ENCODE measurements at places on chromosomes 3 and 15.

GRCh38 chr3:174110761-174111160 lies 713.2 kb downstream of the NLGN1 start:
- DNase-seq, result no peak

- no peak for DNase-seq
Observed at GRCh38 chr15:60548101-60548500, 69.2 kb upstream of the ICE2 start.

GRCh38 chr15:79820820-79821219 lies 76.0 kb downstream of the MTHFS start:
- DNase-seq, result no peak

- DNase-seq, result no peak
Observed at GRCh38 chr15:89496155-89497098, at the start of gene RHCG. RHCG (minus strand) TSS chr15:89496583; CDS start chr15:89496544, 39 bp downstream.

DNA sequence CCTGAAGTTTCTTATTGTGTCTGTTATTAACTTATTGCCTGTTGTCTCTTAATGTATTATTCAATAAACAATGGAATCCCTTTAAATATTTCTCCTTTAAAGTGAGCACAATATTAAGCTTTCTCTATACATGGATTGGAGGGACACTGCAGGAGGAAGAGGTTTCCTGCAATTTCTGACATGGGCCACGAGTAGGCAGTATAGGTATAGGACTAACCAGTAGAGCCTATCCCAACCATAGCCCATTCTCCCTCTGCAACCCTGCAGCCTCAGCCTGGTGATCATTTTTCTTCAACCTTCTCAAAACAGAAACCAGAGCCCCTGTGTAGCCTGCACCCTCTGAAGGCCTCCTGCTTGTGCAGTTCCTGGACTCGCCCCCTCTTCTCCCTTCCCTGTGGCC lies 124.8 kb downstream of the NEK10 start:
- DNase-seq, result no peak

- DNase-seq, result no peak
Observed at GRCh38 chr15:81766829-81767475, 278.9 kb downstream of the MEX3B start.

DNA sequence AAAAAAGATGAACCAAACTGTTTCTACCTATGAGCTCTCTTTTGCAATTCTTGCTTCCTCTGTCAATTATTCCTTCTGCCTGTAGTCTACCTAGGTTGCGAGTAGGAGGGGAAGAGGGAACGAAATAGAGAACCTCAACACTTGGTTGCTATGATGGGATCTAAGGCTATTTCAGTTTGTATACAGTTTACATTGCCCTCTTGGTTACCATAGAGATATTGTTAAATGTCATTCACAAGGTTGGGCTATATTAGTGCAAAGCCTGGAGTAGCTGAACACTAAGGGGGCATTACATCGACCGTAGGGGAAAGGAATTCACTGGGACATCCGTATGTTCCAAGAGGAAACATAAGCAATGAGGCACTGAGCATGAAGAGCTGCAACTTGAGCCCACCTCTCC lies 276.9 kb downstream of the GBE1 start:
- no peak for DNase-seq

GRCh38 chr15:53129121-53129904 lies 339.2 kb upstream of the ONECUT1 start:
- no peak for DNase-seq

DNA sequence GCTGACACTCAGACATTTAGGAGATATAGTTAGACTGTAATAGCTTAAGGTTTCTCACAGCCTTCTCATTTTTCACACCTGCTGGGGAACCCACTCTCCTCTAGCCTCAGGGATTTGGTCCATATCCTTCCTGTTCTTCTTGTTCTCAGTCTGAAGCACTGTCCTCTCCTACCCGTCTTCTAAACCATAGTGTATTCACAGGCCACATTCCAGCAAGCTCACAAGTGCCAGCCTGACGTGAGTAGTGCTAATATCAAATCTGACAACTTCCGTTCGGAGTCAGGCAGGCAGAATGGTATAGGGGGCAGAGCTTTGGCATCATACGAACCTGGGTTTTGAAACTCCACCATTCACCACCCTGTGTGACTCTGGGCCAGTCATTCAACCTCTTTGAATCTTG lies 6.9 kb upstream of the CA12 start:
- no peak for DNase-seq

DNA sequence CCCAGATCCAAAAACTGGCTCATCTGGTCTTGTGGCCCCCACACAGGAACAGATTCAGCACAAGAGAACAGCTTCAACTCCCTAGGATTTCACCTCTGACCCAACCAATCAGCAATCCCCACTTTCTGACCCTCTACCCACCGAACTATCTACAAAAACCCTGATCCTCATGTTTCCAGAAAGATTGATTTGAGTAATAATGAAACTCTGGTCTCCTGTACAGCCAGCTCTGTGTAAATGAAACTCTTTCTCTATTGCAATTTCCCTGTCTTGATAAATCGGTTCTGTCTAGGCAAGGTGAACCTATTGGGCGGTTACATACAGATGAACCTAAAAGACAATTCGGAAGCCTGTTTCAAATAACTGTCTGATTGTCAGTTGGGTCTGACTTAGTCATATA lies 847.6 kb upstream of the ALCAM start:
- no peak for DNase-seq

DNA sequence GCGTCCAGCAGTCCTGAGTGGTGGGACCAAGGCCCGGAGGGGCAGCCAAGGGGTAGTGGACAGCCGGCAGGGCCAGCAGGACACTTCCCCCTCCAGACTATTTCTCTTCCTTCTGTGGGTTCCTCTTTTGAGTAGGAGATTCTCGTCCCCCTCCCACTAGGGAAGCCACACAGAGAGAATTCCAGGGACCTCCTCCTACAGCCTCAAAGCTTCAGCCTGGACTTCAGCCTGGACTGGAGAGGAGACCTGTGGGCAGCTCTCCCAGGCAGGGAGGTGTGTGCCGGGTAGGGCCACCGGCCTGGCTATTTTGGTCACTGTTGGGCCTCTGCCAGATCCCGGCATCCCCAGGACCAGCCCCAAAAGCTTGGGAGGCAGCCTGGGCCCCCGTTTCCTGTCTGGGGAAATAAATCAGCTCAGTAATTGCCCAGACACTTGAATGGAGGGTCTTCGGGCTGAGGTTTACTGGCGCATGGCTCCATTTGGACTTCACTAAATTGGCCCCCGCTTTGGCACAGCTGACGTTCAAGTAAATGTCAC lies 1.3 kb downstream of the SLC6A6 start:
- DNase-seq, result no peak

- DNase-seq, result no peak
Observed at GRCh38 chr15:82995938-82996337, 9.9 kb downstream of the RAMAC start.

- DNase-seq, result no peak
Observed at GRCh38 chr3:15635121-15635661, 33.6 kb downstream of the BTD start.

GRCh38 chr3:126773167-126773566 lies 69.1 kb downstream of the CHCHD6 start:
- no peak for DNase-seq

DNA sequence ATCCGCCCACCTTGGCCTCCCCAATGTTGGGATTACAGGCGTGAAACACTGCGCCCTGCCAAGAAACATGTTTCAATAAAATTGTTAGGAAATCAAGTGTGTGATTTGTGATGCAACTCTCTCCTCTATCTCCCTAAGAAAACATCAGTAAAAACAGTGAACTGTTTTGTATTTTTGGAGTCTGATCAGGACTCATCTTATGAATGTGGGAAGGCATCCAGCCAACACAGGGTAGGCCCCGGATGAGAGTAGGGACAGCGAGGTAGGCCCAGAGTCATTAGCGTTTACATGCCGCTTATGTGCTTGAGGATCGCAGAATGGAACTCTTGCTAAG lies 884 bp upstream of the GLYCTK start:
- DNase-seq, result peak; percentile 64

DNA sequence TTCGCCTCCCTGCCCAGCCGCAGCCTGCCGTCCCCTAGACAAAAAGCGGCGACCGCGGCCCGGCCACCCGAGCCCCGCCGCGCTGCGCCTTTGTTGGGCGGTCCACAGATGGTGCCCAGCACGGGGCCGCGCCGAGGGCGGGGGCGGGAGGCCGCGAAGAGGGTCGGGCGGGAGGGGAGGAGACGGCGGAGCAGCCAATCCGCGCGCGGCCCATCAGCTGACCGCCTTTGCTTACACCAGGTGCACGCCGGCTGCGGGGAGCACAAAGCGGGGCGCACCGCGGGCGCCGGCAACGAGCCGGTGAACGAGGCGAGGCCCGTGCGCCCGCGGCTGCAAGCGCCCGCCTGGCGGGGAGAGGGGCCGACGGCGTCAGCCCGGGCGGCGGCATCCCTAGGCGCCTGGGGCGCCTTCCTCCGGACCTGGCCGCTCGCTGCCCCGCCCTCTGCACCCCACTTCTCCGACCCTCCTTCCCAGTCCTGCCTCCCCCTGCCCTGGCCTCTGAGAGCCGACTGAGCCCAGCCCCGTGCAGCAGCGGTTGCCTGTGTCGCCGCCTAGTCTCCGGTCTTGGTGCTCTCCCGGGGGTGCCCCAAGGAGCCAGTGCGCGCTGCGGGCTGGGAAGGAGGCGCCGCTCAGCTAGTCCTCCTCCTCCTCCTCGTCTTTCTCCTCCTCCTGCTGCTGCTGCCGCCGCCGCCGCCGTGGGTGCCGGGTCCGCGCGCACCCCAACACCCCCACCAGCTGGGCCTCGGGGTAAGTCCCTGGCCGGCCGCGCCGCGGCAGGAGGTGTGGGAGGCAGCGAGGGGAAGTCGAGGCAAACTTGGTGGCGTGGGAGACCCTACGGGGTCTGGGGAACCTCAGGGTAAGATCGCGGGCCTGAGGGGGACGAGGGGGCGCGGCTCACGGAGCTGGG lies at the start of gene LRRN1:
TSS of gene LRRN1 (plus strand) at position 259 of the 907 bp plus-strand sequence. CDS start 45,211 bp downstream, outside the sequence.
- DNase-seq, result no peak

GRCh38 chr3:64870876-64871646 lies 183.3 kb upstream of the ADAMTS9 start:
- no peak for DNase-seq

DNA sequence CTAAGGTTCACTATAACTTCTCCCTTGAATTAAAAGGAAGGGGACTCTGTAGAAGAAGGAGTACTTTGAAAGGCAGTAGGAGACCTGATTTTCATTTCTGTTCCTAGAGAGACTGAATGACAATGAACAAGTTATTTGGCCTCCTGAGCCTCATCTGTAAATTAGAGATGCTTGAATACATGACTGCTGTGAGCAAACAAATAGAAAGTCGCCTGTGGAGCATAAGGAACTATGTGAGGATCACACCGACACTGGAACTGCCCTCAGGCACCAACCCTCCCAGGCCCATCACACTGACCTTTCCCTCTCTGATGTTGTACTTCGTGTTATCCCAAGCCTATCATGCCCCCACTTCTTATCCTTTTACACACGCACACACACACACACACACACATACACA lies 48.6 kb downstream of the IMPG2 start:
- no peak for DNase-seq

GRCh38 chr3:10004506-10004905 lies 17.9 kb upstream of the EMC3 start:
- no peak for DNase-seq

DNA sequence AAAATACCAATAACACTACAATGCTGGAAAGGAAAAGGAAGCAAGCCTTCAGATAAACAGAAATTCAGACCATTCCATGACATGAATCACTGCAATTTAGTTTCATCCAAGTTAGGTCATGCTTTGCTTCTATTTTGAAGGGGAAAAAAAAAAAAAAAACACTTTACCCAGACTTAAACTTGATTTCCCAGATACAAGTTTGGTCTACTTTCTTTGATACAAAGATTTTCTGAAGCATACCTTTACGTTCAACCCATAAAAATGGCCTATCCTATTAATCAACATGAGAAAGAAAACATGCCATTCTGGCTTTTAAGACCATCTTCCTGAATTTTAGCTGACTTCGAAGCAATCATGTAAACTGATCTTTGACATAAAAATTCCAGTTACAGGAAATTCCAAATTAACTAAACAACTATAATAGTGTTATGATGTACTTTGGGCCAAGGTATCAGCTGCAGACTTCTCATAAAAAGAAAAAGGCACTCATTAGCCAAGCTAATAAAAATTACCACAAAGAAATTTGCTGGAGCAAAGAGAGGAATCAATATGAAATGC lies 12.6 kb downstream of the OSBPL10 start:
- DNase-seq, result peak; percentile 78

DNA sequence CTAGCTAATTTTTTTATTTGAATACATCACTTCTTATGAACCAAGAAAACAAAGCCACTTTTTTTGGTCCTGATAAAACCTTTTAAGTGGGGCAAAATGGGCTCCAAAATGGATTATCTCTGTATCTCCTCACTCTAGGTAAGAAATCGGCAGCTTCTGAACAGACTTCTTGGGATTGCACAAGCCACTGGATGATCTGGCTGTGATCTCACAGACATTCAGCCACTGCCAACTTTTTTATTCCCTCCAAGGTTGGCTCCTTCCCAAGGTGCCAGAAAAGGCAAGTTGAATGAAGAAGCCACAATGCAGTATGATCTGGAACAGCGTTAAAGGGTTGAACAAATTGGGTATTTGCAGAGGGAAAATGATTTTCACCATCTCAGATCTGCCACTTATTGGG lies 73.2 kb downstream of the PRICKLE2 start:
- no peak for DNase-seq

- DNase-seq, result no peak
Observed at GRCh38 chr15:45653702-45654424, 19.0 kb downstream of the SQOR start.

GRCh38 chr15:63223463-63223862 lies 34.1 kb downstream of the RAB8B start:
- DNase-seq, result no peak

DNA sequence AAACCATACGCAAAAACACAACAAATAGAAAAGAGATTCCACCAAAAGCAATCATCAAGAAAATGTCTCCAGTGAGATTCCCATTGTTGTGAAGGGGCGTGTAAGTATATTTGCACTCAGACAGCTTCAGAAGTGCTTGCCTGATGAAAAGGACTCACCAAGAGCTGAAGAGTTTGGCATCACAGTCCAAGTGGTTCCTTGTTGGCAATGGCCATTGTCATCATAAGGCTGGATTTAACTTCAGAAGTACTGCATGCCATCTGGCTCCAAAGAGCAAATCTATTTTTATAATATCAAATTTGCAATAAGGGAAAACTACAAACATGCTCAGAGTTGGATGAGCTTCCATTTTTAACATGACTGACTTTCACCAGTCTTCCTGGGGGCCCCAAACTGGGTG lies 505.3 kb upstream of the NR2F2 start:
- no peak for DNase-seq

DNA sequence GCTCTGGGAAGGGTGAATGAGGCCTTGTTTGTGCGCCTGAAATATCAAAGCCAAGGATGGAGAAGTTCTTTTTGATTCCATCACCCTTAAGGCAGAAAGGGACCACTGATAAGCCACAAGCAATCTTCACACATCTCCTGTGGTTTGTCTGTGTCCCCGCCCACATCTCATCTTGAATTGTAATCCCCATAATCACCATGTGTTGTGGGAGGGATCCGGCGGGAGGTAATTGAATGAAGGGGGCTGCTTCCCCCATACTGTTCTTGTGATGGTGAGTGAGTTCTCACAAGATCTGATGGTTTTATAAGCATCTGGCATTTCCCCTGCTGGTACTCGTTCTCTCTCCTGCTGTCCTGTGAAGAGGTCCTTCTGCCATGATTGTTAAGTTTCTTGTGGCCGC lies 329.6 kb upstream of the RGMA start:
- no peak for DNase-seq
